Naive thymus-derived CD8-positive, alpha-beta T cell (primary cell): ENCODE measurements at places on chromosomes 12 and 14. TPM values are rescaled to one million over a fixed set of nuclear protein-coding genes. Genes with fewer than 3 reads are reported as not detected.

BATF gene
- 5.7 TPM for total RNA-seq

GALNT6 gene
- 1.5 TPM for total RNA-seq

SERPINA5 gene
- total RNA-seq: not detected

LYZ gene
- 7.3 TPM for total RNA-seq

EPYC gene
- not detected for total RNA-seq

PMCH gene
- total RNA-seq: not detected

LRRIQ1 gene
- total RNA-seq: not detected

ALDH1L2 gene
- 0.14 TPM for total RNA-seq

TAS2R30 gene
- 5.0 TPM for total RNA-seq

CD69 gene
- total RNA-seq: 34.0 TPM

ZNF410 gene
- total RNA-seq: 56.9 TPM

ETNK1 gene
- 60.8 TPM for total RNA-seq

AMN gene
- total RNA-seq: 15.8 TPM

LACRT gene
- total RNA-seq: not detected

- peaks cover 9% of the 10 kb centered on the region for H3K27me3 ChIP-seq
- H3K27ac ChIP-seq: no peak overlapping the region
- no peaks in the 10 kb centered on the region for H3K4me1 ChIP-seq
- no peaks in the 10 kb centered on the region for H3K36me3 ChIP-seq
These were observed 72.7 kb downstream of the WSCD2 start for GRCh38 chr12:108201808-108202207.

GRCh38 chr12:64720884-64721283, 38.3 kb downstream of the GNS start:
- peaks cover 7% of the 10 kb centered on the region for H3K36me3 ChIP-seq
- H3K4me3 ChIP-seq: no peak overlapping the region
- no peak overlapping the region for H3K27ac ChIP-seq
- H3K4me1 ChIP-seq: peaks cover 21% of the 10 kb centered on the region
- no peak for DNase-seq

DNA sequence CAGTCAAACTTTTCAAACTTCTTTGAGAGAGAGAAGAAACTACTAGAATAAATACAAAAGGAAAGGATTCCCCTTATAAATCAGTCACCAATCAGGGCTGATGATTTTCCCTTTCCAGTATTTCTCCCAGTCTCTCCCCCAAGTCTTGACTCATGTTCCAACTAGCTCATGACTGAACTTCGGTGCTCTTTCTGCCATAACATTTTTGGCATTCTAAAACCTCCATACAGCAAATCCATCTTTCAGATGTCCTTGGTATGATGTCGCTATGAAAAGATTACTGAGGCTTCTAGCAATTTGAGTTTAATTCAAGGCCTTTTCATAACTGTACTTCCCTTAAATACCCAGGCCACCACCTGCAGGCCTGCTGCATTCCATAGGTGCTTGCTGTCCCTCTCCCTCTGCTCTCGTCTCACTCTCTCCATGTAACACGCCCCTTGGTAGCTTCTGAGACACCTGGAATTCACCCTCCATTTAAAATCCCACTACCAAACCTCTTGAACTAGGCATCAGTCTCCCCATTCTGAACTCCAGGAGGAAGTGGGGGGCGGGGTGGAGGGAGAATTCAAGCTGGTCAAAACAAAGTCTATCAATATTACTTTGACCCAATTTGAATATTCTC, 2.4 kb downstream of the PRKD1 start:
- peaks cover 2% of the 10 kb centered on the region for H3K36me3 ChIP-seq
- no peak for DNase-seq
- no peak overlapping the region for H3K4me3 ChIP-seq
- H3K27ac ChIP-seq: no peak overlapping the region
- peaks cover 9% of the 10 kb centered on the region for H3K4me1 ChIP-seq

DNA sequence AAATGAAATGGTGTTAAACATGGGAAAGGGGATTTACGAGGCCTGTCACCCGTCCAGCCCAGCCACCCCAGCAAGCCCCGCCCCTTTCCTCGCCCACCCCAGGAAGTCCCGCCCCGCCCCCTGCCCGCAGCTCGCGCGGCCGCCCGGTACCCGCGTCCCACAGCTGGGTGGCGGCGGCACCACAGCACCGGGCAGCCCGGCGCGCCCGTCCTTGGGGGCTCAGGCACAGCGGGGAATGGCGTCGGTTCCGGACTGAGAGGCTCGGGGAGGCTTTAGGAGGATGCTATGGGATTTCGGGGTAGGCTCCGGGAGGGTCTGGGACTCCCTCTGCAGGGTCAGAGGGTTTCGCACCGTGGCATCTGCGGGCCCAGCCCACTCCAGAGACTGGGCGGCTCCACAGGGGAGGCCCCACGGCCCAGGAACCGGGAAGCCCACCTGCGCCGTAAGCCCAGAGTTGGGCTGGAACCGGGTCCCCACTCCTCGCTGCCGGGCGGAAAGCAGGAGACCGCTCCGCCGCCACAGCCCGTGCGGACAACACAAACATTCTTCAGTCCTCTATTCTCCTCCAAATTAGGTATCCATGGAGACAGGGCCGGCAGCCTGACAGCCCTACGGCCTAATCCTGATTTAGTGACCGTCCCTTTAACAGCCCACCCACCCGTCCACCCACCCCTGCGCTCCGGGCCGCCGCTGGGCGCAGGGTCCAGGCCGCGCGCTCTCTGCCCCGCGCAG, 1.4 kb downstream of the FIGNL2 start:
- H3K4me3 ChIP-seq: peak overlapping the region; percentile 78
- peak; percentile 53 for DNase-seq
- H3K4me1 ChIP-seq: peaks cover 30% of the 10 kb centered on the region

- no peaks in the 10 kb centered on the region for H3K27me3 ChIP-seq
- no peaks in the 10 kb centered on the region for H3K36me3 ChIP-seq
- DNase-seq: no peak
- H3K4me3 ChIP-seq: no peak overlapping the region
- peaks cover 52% of the 10 kb centered on the region for H3K4me1 ChIP-seq
- H3K27ac ChIP-seq: no peak overlapping the region
These were observed 191.0 kb upstream of the BTG1 start for GRCh38 chr12:92336641-92337040.

GRCh38 chr14:34628681-34629135, 1.2 kb downstream of the SNX6 start:
- no peaks in the 10 kb centered on the region for H3K36me3 ChIP-seq
- no peaks in the 10 kb centered on the region for H3K27me3 ChIP-seq
- peaks cover 26% of the 10 kb centered on the region for H3K4me1 ChIP-seq
- peak overlapping the region; percentile 97 for H3K4me3 ChIP-seq

DNA sequence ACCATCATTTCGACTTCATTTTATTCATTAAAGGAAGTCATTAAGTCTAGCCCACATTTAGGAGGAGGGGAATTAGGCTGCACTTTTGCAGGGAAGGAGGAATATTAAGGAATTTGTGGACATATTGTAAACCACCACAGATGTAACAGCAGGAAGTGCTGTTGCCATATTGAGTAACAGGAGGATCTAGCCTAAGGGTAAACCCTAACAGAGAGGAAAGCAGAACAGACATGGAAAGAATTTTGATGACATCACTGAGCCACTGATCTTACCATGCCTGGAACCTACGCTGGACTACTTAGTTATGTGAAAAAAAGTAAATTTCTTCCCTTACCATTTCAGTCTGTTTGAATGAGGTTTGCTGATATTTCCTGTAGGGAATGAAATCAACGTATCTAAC, 100.7 kb upstream of the ATF7IP start:
- H3K27me3 ChIP-seq: no peaks in the 10 kb centered on the region
- H3K4me1 ChIP-seq: peaks cover 12% of the 10 kb centered on the region
- peak overlapping the region; percentile 35 for H3K27ac ChIP-seq
- no peak overlapping the region for H3K4me3 ChIP-seq
- peaks cover 6% of the 10 kb centered on the region for H3K36me3 ChIP-seq
- no peak for DNase-seq

GRCh38 chr12:96811083-96811482, 96.0 kb upstream of the NEDD1 start:
- no peaks in the 10 kb centered on the region for H3K36me3 ChIP-seq
- peaks cover 2% of the 10 kb centered on the region for H3K27me3 ChIP-seq
- H3K27ac ChIP-seq: no peak overlapping the region
- DNase-seq: no peak
- H3K4me1 ChIP-seq: no peaks in the 10 kb centered on the region
- no peak overlapping the region for H3K4me3 ChIP-seq

DNA sequence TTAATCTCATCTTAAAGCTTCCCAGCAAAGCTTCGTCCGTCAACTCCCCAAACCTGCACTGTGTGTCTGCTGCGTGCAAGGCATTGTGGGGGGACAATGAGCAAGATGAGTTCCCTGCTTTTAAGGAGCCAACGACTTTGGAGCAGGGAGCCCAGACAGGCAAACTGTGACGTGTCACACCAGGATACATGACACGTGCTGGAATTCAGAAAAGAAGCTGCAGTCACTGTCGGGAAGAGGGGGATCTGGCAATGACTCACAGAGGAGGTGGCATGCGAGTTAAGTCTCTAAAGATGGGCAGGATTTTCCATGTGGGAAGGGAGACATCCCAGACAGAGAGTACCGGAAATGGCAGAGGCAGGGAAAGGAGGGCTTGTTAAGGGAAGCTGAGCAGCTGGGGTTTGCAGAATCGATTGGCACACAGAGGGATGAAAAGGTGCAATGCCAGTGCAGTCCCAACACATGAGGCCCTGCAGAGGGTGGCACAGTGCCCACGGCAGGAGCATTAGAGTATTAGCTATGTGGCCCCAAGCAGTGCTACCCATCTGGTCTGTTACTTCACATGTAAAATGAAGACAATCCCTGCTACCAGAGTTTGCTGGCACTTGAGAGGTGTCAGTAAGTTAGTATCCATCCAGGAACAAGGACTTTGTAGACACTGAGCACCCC, 52.9 kb downstream of the SETD3 start:
- H3K27me3 ChIP-seq: no peaks in the 10 kb centered on the region
- H3K4me3 ChIP-seq: no peak overlapping the region
- peaks cover 42% of the 10 kb centered on the region for H3K36me3 ChIP-seq
- no peak for DNase-seq
- H3K4me1 ChIP-seq: peaks cover 45% of the 10 kb centered on the region

GRCh38 chr12:125533434-125534029, 468.3 kb downstream of the AACS start:
- no peak overlapping the region for H3K27ac ChIP-seq
- peaks cover 14% of the 10 kb centered on the region for H3K27me3 ChIP-seq
- H3K4me1 ChIP-seq: no peaks in the 10 kb centered on the region
- no peak for DNase-seq

DNA sequence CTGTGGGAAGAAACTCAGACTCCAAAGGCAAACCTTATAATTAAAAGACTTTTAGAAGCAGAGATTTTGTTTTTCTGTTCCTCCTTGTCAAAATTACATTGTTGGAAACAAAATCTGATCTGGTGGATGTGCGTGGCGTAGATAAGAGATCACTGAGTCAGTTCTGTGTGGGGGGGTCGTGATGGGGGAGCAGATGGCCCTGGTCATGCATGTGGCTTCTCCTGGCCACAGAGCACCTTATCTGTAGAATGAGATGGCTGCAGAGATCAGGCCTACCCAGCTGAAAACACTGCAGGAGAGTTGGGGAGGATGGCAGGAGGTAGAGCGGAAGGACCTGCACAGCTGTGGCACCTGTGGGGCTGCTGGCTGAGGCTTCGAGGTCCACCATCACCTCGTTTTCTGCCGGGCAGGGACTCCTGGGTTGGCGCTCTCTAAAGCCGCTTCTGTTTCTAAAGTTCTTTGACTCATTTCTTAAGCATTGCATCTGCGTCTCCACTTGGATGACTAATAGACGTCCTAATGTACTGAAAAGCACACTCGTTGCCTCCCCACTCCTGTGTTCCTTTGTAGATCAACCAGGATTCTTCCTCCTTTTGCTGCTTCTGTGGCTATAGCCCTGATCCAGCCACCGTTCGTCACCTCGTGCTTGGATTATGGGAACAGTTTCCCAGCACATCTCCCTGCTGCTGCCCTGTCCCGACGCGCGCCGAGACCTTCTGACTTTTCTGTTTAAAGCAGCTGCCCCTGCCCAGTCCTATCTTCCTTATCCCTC, 93.4 kb downstream of the TSPAN9 start:
- no peak overlapping the region for H3K4me3 ChIP-seq
- peaks cover 6% of the 10 kb centered on the region for H3K27me3 ChIP-seq
- DNase-seq: no peak
- no peaks in the 10 kb centered on the region for H3K36me3 ChIP-seq
- no peak overlapping the region for H3K27ac ChIP-seq

- no peaks in the 10 kb centered on the region for H3K4me1 ChIP-seq
- H3K4me3 ChIP-seq: no peak overlapping the region
- no peak overlapping the region for H3K27ac ChIP-seq
These were observed 57.8 kb upstream of the ARHGAP5 start for GRCh38 chr14:32019276-32019675.

DNA sequence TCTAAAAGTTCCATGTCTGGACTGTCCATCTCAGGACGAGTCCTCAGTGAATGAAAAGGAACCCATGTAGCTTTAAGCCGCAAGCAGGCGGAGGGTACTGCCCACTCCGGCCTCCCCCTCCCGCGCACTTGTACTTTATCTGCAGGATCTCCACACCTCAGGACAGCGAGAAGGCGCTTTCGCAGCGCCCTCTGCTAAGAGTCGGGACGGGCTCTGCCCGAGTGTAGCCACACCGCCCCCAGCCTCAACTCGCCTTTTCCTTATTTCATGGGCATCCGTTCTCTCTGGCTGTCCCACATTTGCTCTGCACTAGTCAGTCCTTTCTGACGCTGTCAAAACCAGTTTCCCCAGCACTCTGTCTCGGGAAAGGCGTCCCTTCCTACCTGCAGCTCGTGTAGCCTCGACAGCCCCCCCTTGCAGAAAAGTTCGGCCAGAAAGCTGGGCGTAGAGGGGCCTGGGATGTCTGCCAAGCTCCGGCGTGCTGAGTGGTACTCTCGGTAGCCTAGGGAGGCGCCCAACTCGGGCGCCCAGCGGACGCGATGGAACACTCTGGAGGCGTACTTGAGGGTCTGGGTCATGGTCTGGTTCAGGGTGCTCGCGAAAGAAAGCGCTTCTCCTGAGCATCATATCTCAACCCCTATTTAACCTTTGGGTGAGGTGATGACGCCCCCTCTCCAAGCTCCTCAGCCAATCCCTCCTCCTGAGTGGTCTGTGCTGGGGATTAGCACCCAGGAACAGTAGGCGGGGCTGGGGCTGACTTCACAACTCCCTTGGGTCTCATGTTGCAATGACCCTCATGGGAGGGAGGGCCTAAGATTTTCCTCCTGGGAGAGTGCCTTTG, at the start of gene CYP27B1:
Gene CYP27B1, minus strand, starts transcription at position 615 of the 841 bp plus-strand sequence. Its CDS starts 37 bp downstream, at position 578.
- H3K27ac ChIP-seq: no peak within 1 kb of the TSS
- H3K4me3 ChIP-seq: peak within 1 kb of the TSS; percentile 82
- DNase-seq: no peak
